ENCODE measurements at places on chromosomes 2 and 18.

GRCh38 chr2:32965523-32966171 lies 18.9 kb downstream of the LTBP1 start:
- no peak for DNase-seq

DNA sequence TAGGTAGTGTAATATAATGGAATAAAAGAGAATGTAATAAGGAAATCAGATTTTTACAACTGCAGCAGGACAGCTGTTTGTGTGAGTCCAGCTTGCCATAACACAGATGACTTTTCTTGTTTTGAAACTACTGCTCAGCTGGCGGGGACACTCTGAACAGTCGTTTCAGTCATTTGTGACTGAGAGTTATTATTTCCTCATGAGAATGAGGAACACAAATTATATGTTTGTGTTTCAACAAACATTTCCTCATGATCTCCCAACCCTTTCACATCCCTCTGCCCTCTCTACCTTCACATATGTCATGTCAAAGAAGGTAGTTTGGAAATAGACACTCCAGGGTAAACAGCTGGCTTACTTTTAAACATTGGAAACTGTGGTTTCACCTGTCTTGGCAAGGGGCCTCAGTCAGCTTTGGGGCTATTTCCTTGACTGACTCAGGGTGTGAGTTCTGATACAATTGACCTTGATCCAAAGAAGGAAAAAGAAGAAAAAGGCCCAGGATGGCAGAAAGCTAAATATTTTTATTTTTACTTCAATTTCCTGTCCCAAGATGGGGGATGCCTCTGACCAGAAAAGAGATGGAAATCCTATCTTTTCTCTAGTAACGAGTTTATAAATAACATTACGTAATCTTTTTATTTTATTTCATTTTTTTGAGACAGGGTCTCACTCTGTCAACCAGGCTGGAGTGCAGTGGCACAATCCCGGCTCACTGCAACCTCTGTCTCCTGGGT lies 593 bp downstream of the SP140L start:
- DNase-seq: no peak

DNA sequence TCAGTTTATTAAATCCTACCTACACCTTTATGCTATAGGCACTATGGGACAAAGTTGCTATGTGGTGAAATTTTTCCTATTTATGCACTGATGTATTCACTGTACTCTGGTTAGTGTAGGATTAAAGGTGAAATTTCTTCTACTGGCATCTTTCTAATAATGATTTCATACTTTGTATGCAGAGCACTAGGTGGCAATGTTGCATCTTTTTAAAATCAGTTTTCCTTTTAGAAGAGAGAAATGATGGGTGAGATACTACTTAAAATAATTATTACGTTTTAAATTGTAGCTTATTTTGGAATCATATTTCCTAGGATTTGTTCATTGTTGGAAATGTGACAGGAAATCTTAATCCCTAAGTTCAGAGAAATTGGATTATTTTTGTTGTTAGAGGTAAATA lies 150.9 kb downstream of the CD8B2 start:
- DNase-seq: no peak

GRCh38 chr2:225597911-225598310 lies 198.4 kb downstream of the NYAP2 start:
- no peak for DNase-seq

DNA sequence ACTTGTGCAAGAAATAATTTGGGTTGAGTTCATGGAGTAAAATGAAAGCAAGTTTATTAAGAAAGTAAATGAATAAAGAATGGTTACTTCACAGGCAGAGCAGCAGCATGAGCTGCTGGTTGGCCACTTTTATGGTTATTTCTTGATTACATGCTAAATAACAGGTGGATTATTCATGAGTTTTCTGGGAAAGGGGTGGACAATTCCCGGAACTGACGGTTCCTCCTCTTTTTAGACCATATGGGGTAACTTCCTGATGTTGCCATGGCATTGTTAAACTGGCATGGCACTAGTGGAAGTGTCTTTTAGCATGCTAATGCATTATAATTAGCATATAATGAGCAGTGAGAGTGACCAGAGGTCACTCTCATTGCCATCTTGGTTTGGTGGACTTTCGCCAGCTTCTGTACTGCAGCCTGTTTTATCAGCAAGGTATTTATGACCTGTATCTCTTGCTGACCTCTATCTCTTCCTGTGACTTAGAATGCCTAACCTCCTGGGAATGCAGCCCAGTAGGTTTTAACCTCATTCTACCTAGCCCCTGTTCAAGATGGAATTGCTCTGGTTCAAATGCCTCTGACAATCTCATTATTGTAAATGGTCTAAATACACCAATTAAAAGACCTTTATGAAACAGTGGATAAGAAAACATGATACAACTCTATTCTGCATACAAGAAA lies 114.1 kb upstream of the FIGN start:
- DNase-seq: peak; percentile 74

DNA sequence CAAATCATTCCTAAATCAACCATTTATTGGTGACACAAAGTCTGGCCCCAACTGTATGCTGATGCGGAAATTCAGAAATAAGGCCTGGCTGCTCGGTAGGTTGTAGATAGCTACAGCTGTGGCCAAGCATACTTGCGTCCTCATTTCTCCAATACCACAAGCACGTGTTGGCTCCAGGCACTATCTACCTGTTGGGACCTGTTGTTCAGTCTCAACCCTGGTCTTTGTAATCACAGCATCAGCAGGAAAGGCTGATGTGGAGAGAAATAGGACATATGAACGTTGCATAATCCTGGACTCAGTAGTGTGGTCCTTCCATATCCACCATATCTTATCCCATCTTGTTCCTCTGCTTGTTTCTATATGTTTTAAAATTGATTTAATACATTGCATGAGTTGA lies 212.6 kb downstream of the PMAIP1 start:
- DNase-seq: no peak

- no peak for DNase-seq
Measured at GRCh38 chr2:107028661-107029060, 142.7 kb upstream of the ST6GAL2 start.

DNA sequence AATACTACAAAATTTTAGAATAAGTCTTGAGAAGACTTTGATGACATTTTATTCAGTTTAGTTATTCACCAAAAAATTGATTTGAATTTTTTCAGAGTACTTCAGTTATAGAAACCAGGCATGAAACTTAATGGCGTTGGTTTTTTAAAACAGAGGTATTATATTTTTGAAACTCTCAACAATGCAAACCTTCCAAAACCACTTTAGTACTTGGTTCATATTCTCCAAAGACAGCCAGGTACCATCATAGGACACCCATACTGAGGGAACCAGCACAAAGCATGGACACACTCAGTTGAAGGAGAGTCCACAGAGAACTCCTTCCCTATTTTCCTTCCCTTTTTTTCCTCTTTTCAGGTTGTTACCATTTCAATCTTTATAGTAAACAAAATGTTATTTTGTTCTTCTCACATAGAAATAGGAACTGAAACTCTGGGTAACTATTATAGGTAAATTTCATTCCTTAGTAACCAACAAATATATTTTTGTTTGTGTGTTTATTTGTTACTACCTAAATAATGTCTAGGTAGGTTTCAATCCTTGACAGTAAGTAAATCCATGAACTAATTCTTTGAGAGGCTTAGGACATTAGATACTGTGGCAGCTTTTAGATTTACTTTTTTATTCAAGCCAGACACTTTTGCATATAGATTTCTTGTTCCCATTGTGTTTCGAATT lies 95.8 kb downstream of the TMEFF2 start:
- DNase-seq: no peak

Data from islet precursor cell (in vitro differentiated cells).